H1 (cell line): ENCODE measurements at places on chromosomes 11 and 22.
A peak's percentile ranks its signal among the peaks of the same experiment; 100 is the strongest.

DNA sequence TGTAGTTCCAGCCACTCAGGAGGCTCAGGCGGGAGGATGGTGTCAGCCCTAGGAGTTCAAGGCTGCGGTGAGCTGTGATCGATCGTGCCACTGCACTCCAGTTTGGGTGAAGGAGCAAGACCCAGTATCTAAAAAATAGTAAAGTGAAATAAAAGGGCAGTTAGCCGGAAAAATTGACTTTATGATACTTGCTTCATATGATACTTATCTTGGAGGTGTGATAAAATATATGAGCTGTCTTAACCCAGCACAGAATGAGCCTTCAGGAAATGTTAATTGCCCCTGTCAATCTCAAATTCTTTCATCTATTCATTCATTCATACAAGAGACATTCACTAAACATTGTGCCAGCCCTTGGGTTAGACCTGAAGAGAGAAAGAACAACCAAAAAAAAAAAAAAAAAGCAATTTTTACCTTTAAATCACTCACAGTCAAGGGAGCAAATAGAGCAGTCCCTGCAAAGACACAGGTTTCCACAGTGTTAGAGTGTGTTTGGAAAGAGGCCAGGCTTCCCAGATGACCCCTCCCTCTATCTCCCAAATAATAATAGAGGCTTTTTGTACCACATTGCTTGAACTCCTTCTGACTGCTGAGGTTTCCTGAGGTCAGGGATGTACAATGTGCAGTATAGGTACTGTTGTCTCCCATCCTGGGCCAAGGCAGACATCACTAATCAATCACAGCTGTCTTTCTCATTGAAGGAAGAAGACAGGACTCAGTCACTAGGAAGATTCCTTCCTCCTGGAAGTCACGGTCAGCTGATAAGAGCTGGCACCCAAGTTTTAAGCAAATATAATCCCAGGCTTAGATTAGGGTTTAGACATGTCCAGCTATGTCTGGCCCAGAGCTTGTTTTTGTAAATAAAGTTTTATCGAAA, 454.6 kb downstream of the MIAT start:
- H3K27me3 ChIP-seq, result no peaks in the 10 kb centered on the region
- no peak overlapping the region for H3K27ac ChIP-seq
- DNase-seq, result no peak
- H3K4me1 ChIP-seq, result peaks cover 5% of the 10 kb centered on the region; the same call in 1 of the 2 replicates
- no peaks in the 10 kb centered on the region for H3K36me3 ChIP-seq

- no peak overlapping the region for H3K27ac ChIP-seq
- H3K4me1 ChIP-seq, result peaks cover 4% of the 10 kb centered on the region
- DNase-seq, result no peak
- no peaks in the 10 kb centered on the region for H3K27me3 ChIP-seq
Measured at GRCh38 chr11:117693344-117693743, 103.7 kb downstream of the DSCAML1 start.

DNA sequence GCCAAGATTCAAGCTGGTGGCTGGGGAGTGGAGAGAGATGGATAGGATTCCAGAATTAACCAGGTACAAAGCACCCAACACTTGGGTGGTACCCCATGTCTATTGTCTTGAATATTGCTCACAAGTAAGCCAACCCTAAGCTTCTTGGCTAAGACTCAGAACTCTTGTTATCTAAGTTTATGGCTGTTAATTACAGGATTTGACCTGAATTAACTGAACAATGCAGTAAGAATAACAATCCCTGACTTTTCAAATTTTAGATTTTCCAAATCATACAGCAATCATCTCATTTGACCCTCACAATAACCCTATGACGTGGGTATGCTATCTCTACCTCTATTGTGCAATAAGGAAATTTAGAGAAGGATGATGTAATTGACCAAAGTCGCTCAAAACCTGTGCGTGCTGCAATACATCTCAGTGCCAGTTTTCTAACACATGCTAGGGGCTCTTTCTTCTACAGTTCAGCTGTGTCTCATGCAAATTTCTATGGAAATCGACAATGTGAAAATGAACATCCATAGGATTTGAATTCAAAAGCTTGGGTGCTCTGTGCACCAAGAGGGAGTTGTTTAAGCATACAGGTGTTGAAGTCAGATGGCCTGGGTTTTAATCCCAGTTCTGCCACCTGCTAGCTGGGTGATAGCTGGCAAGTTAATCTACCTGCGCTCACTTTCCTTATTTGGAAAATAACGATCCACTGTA, 40.1 kb upstream of the APLNR start:
- peaks cover 2% of the 10 kb centered on the region for H3K4me1 ChIP-seq
- H3K4me3 ChIP-seq, result no peak overlapping the region
- H3K27me3 ChIP-seq, result no peaks in the 10 kb centered on the region
- no peak overlapping the region for H3K27ac ChIP-seq
- no peak for DNase-seq

- no peaks in the 10 kb centered on the region for H3K36me3 ChIP-seq
- H3K4me1 ChIP-seq, result no peaks in the 10 kb centered on the region
- H3K4me3 ChIP-seq, result no peak overlapping the region
- DNase-seq, result no peak
- no peaks in the 10 kb centered on the region for H3K27me3 ChIP-seq
- no peak overlapping the region for H3K27ac ChIP-seq
Measured at GRCh38 chr22:23061471-23062280, 8.6 kb upstream of the GNAZ start.

GRCh38 chr22:23126165-23127054, 15.4 kb downstream of the RSPH14 start:
- no peaks in the 10 kb centered on the region for H3K36me3 ChIP-seq
- H3K4me1 ChIP-seq, result peaks cover 1% of the 10 kb centered on the region; the same call in 1 of the 2 replicates
- no peak overlapping the region for H3K4me3 ChIP-seq
- peaks cover 3% of the 10 kb centered on the region; the same call in 1 of the 2 replicates for H3K27me3 ChIP-seq
- H3K27ac ChIP-seq, result no peak overlapping the region

- H3K27ac ChIP-seq, result no peak overlapping the region
- DNase-seq, result no peak
- no peak overlapping the region for H3K4me3 ChIP-seq
- no peaks in the 10 kb centered on the region for H3K27me3 ChIP-seq
Measured at GRCh38 chr11:94597896-94598295, 30.7 kb downstream of the PIWIL4 start.

DNA sequence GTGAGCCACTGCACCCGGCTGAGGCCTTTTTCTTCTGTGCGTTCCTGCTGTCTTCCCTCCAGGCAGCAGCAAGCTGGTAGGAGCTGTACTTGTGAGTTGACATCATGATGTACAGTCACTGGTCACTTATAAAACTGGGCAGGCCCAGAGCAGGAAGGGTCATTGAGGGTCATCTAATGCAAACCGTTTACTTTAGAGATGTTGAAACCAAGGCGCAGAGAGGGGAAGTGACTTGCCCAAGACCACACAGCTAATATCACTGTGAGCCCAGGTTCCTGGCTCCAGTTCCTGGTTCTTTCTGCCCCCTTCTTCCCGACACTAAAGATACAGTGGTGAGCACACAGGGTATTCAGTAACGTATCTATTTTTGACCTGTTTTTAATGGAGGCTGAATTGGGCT, 27.3 kb downstream of the PTPRJ start:
- peaks cover 17% of the 10 kb centered on the region for H3K4me1 ChIP-seq
- H3K4me3 ChIP-seq, result no peak overlapping the region
- no peaks in the 10 kb centered on the region for H3K27me3 ChIP-seq

- H3K27ac ChIP-seq, result no peak overlapping the region
- no peaks in the 10 kb centered on the region; the same call in 1 of the 2 replicates for H3K4me1 ChIP-seq
- no peak overlapping the region for H3K4me3 ChIP-seq
- H3K27me3 ChIP-seq, result no peaks in the 10 kb centered on the region
- no peak for DNase-seq
Measured at GRCh38 chr22:36808721-36809344, 8.0 kb downstream of the PVALB start.

DNA sequence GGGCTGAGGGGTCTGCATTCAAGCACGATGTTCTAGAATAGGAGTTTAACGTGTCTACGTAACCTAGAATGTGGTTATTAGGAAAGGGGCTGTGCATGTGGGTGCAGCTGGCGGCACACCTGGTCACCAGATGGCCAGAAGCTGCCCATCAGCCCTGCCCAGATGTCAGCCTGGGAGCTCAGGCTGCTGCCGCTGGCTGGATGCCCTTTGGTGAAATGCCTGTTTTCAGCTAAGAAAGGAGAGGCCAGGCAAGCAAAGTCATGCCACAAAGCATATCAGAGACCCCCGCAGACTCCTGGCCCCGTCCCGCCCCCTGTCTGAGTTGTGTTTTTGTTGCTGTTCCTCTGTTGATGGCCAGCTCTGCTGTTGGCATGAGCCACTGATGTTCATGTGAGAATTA, 11.3 kb upstream of the ADORA2A start:
- H3K36me3 ChIP-seq, result peaks cover 6% of the 10 kb centered on the region; the same call in 1 of the 2 replicates
- H3K4me1 ChIP-seq, result peaks cover 8% of the 10 kb centered on the region
- no peak overlapping the region for H3K4me3 ChIP-seq

GRCh38 chr11:82398300-82398815, 335.3 kb downstream of the FAM181B start:
- no peak for DNase-seq
- H3K4me3 ChIP-seq, result no peak overlapping the region
- no peaks in the 10 kb centered on the region for H3K4me1 ChIP-seq
- no peaks in the 10 kb centered on the region for H3K27me3 ChIP-seq
- H3K36me3 ChIP-seq, result no peaks in the 10 kb centered on the region

DNA sequence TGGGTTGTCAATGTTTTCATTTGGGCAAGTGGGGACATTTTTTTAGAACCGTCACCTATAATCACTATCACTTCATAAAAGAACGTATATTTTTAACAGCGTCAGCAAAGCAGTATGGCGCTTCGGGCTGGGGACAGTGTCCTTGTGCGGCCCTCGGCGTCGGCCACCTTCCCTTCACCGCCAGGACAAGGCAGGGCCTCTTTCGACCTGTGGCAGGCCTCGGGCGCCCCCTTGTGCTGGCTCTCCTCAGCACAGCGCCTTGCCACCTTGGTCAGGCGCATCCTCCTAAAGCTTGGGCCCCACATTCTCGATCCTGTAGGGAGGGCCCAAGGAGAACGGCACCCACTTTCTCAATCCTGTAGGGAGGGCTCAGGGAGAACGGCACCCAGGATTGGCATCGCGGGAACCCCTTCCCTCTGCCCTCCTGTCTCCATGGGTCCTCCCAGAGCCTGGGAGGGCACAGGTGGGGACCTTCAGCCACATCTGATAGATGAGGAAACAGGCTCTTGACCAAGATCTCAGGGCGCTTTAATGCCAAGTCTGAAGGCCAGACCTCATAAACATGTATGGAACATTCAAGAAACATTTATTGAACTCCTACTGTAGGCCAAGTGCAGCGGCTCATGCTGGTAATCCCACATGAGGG, 11.5 kb upstream of the FADD start:
- H3K27me3 ChIP-seq, result no peaks in the 10 kb centered on the region
- no peaks in the 10 kb centered on the region for H3K36me3 ChIP-seq
- H3K27ac ChIP-seq, result no peak overlapping the region
- peak; percentile 97 for DNase-seq
- H3K4me1 ChIP-seq, result no peaks in the 10 kb centered on the region
- H3K4me3 ChIP-seq, result no peak overlapping the region

DNA sequence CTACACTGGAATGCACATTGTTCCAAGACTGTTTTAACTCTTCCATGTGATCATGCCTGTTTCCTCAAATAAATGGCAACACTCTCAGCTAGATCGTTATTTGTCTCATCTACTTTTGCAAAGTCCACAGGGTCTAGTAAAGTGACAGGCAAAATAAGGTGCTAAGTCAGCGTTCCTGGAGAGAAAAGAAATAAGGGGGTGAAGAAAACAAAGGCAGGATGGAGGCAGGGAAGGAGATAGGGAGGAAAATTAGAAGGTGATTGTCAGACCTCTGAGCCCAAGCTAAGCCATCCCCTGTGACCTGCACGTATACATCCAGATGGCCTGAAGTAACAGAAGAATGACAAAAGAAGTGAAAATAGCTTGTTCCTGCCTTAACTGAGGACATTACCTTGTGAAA, 132.1 kb downstream of the RAB38 start:
- H3K4me3 ChIP-seq, result no peak overlapping the region
- no peaks in the 10 kb centered on the region for H3K27me3 ChIP-seq
- DNase-seq, result no peak
- no peaks in the 10 kb centered on the region for H3K36me3 ChIP-seq

GRCh38 chr11:67605231-67606011, 1.3 kb upstream of the NDUFV1 start:
- no peak overlapping the region for H3K27ac ChIP-seq
- DNase-seq, result no peak
- peaks cover 4% of the 10 kb centered on the region for H3K36me3 ChIP-seq
- H3K27me3 ChIP-seq, result peaks cover 4% of the 10 kb centered on the region; the same call in 1 of the 2 replicates
- H3K4me3 ChIP-seq, result no peak overlapping the region
- H3K4me1 ChIP-seq, result peaks cover 5% of the 10 kb centered on the region

- no peak overlapping the region for H3K4me3 ChIP-seq
- H3K36me3 ChIP-seq, result no peaks in the 10 kb centered on the region
- no peak for DNase-seq
- H3K27ac ChIP-seq, result no peak overlapping the region
- no peaks in the 10 kb centered on the region for H3K27me3 ChIP-seq
Measured at GRCh38 chr22:38831166-38831945, 12.5 kb downstream of the NPTXR start.

GRCh38 chr11:100003985-100004384, 683.1 kb upstream of the ARHGAP42 start:
- no peak overlapping the region for H3K27ac ChIP-seq
- H3K4me1 ChIP-seq, result no peaks in the 10 kb centered on the region
- DNase-seq, result no peak
- no peaks in the 10 kb centered on the region for H3K27me3 ChIP-seq

- H3K36me3 ChIP-seq, result no peaks in the 10 kb centered on the region
- H3K4me3 ChIP-seq, result no peak overlapping the region
- peaks cover 3% of the 10 kb centered on the region; the same call in 1 of the 2 replicates for H3K27me3 ChIP-seq
- H3K4me1 ChIP-seq, result no peaks in the 10 kb centered on the region
- DNase-seq, result no peak
Measured at GRCh38 chr22:32655068-32655467, 146.4 kb upstream of the TIMP3 start.

DNA sequence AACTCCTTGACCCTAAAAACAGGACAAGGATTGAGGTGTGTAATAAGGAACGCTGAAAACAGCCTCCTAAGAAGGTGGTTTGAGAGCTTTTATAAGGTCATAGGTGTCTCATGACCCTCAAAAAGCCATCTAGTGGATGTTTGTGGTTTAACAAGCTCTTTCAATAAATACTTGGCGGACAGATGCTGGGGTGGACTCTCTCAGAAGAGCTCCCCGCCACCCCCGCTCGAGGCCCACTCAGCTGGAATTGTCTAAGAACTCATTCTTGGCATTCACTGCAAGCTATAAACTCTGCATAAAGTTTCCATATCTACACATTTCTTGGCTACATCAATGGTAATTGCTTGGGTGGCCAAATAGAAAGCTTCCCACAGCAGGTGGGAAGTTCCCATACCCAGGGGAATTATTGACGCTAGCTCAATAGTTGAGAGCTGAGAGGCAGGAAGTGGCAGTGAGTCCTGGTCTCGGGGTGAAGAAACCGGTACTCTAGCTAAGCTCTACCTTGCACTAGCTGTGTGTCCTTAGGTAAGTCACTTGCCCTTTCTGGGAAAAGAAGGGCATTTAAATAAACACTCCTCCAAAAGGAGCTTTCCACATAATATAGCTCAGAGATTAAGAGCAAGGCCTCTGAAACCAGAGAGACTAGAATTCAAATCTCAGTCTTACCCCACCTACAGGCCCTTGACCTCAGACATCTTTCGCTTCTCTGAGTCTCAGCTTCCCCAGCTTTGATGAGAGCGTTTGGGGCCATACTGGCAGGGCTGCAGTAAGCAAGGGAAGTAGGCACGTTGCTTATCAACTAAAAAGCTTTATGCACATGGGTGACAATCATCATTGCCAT, 6.4 kb downstream of the MS4A15 start:
- no peaks in the 10 kb centered on the region for H3K4me1 ChIP-seq
- no peak for DNase-seq
- H3K36me3 ChIP-seq, result no peaks in the 10 kb centered on the region
- peaks cover 6% of the 10 kb centered on the region; the same call in 1 of the 2 replicates for H3K27me3 ChIP-seq
- no peak overlapping the region for H3K4me3 ChIP-seq
